ENCODE measurements at places on chromosomes 5 and 9.

GRCh38 chr9:98159301-98159700 lies 33.1 kb downstream of the CORO2A start:
- no peak for DNase-seq

- peak; percentile 8 for DNase-seq
Measured at GRCh38 chr9:107036367-107036766, 173.4 kb downstream of the ZNF462 start.

- peak; percentile 71 for DNase-seq
Measured at GRCh38 chr9:131755541-131756198, 15.8 kb upstream of the RAPGEF1 start.

DNA sequence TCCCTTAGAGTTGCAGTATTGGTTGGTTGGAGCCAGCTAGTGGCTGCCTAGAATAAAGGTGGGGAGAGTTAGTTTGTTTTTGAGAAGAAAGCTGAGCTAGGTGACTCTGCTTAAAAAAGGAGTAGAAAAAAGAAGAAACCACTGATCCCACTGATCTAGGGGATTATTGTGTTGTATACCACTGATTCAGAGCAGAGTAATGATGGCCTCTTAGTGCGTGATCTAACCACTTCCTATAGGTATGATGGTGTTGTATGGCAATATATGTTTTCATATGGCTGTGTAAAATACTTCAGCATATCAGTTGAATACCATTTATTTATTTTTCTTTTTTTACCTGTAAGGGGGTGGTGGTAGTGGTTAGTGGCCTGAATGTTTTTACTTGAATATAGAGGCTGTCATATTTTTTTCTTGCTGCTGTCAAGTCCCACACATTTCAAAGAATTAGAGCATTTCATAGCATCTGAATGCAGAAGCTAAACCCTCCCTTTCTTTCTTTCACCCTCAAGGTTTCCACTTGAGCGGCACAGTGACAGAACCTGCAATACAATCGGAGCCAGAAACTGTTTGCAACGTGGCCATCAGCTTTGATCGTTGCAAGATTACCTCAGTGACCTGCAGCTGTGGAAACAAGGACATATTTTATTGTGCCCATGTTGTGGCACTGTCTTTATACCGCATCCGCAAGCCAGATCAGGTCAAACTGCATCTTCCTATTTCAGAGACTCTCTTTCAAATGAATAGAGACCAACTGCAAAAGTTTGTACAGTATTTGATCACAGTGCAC lies 140.3 kb downstream of the ZSWIM6 start:
- DNase-seq, result no peak

- DNase-seq, result no peak
Measured at GRCh38 chr5:33316773-33317172, 124.0 kb upstream of the TARS1 start.

GRCh38 chr5:96816991-96817390 lies 9.2 kb upstream of the ERAP1 start:
- DNase-seq, result no peak

GRCh38 chr5:82754036-82754746 lies 323.0 kb downstream of the TMEM167A start:
- no peak for DNase-seq

DNA sequence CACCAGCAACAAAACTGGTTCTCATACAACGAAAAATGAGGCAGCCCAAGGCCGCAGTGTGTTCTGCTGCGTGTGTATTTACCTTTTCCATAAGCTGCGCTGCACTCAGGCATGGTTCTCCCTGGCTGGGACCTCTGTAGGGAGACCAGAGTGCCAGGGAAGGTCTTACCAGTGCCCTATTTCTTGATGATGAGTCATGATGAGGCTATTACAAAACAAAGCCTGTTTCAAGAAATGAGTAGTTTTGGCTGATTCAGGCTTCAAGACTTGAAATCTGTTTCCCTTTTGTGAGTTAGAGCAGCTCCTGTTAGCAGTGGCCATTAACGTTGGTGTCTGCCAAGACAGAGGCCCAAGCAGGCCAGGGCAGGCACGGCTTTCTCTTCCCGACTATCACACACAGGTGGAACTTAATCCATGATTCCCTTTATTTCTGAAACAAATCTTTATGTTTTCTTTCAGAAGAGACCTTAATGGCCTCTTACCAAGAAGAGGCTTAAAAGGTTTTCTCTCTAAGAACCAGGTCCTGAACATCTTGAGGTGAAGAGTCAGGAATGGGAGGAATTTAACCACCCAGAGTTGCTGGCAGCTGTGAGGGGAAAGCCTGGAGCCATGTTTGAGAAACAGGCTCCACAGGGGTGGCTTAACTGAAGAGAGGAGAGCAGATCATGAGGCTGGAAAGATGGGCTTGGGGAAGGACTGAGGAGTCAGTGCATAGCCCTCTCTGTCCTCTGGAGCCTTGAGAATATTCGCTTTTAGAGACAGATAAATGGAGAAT lies 41.4 kb upstream of the TIFAB start:
- DNase-seq, result peak; percentile 28

DNA sequence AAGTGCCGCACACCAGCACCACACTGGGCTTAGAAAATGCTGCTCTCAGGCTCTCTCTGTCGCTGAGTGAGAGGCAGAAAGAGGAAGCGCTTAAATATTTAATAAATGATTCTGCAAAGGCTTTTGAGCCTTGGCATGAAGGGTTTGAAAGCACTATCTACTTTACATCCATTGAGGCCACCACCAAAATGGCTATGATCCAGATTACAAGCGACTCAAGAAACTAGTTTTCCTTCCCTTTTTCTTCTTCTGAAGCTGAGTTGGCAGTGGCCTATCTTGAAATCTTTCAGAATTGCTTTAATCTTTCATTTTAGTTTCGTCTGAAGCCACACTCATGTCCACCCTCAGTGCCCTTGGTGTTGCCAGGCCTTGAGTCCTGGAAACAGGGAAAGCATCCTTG lies 59.5 kb downstream of the EBF1 start:
- DNase-seq, result no peak

DNA sequence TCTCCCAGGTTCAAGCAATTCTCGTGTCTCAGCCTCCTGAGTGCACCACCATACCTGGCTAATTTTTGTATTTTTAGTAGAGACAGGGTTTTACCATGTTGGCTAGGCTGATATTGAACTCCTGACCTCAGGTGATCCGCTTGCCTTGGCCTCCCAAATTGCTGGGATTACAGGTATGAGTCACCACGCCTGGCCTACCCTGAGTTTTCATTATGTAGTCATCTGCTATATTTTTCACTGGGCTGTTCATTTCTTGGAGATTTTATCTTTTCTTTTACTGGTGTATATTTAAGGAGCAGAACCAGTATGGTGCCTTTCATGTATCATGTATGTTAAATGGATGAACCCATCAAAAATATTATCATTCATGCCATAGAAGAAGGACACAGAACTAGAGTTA lies 377.0 kb upstream of the ACTBL2 start:
- no peak for DNase-seq

DNA sequence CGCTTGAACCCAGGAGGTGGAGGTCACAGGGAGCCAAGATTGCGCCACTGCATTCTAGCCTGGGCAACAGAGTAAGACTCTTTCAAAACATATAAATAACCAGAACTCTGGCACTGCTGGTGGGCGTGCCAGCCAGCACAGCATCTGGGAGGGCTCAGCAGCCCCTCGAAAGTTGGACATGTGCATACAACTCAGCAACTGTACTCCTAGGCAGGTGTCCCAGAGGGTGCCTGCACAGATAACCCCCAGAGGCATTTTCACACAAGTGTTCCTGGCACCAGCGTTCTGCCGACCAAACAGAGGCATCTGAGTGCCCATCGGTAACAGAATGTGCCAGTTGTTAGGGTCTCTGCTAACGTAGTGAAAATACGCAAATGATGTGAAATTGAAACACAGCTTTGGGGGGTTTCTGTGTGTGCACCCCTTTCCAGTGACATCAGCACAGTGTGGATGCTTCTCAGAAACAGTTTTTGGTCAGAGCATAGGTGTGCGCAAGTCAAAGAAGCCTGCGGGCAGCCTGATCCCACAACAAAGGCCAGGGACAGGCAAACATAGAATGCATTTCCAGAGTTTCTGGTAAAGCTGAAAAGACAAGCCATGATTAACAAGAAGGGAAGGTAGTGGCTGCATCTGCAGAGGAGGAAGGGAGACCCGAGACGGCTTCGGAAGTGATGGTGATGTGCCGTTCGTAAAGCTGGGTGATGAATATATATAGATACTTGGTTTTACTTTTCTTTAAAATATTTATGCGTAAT lies 190.2 kb downstream of the CACNA1B start:
- DNase-seq, result no peak

- no peak for DNase-seq
Measured at GRCh38 chr5:136446565-136446964, 81.2 kb upstream of the TRPC7 start.

- no peak for DNase-seq
Measured at GRCh38 chr9:103037508-103038477, 42.7 kb downstream of the CYLC2 start.

- DNase-seq, result no peak
Measured at GRCh38 chr5:37966291-37966690, 126.5 kb upstream of the GDNF start.

DNA sequence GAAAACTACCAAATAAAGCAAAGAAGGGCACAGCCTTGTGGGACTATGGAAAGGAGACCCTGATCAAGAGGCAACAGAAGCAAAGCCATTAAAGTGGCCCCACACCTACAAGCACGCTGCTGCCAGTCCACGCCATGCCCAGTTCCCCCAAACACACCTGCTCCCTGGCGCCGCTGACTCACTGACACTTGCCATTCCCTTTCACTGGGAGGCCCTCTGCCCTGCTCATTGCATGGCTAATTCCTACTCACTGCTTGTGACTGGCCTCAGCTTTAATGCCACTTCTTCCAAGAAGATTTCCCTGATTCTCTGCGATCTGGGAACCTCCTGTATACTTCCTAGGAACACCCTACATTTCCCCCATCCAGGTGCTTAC lies 71.2 kb upstream of the TAF1L start:
- no peak for DNase-seq

- DNase-seq, result no peak
Measured at GRCh38 chr5:119418606-119419100, 33.6 kb upstream of the HSD17B4 start.

Measured in NCI-H1417 (cell line).